ENCODE measurements at places on chromosomes 5 and 9.

- no peaks in the 10 kb centered on the region for H3K4me1 ChIP-seq
- H3K36me3 ChIP-seq, result no peaks in the 10 kb centered on the region
- no peak overlapping the region for H3K27ac ChIP-seq
- no peak for DNase-seq
- H3K27me3 ChIP-seq, result no peaks in the 10 kb centered on the region
These were observed 33.4 kb upstream of the CTSV start for GRCh38 chr9:97072285-97072776.

DNA sequence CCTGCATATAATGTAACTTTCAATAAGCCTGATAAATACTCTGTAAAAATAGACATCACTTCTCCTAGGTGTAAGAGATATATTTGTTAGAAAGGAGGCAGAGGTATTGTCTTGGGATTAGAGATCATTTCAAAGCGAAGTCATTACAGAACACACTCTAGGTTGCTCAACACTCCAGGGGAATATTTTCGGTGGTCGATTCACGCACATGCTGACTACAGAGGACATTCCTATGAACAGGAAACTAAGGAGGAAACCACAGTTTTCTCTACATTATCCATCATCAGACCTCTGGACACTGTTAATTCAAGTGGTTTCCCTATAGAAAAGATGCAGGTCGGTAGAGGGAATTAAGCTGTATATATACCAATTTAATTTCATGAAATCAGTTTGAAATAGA lies 370.0 kb downstream of the NDUFS4 start:
- H3K27ac ChIP-seq, result no peak overlapping the region
- no peak overlapping the region for H3K4me3 ChIP-seq
- H3K36me3 ChIP-seq, result no peaks in the 10 kb centered on the region
- H3K4me1 ChIP-seq, result no peaks in the 10 kb centered on the region
- H3K27me3 ChIP-seq, result no peaks in the 10 kb centered on the region
- no peak for DNase-seq

GRCh38 chr5:173972607-173972924 lies 16.4 kb upstream of the C5orf47 start:
- no peaks in the 10 kb centered on the region for H3K4me1 ChIP-seq
- no peaks in the 10 kb centered on the region for H3K36me3 ChIP-seq
- no peaks in the 10 kb centered on the region for H3K27me3 ChIP-seq
- H3K4me3 ChIP-seq, result peak overlapping the region; percentile 51

DNA sequence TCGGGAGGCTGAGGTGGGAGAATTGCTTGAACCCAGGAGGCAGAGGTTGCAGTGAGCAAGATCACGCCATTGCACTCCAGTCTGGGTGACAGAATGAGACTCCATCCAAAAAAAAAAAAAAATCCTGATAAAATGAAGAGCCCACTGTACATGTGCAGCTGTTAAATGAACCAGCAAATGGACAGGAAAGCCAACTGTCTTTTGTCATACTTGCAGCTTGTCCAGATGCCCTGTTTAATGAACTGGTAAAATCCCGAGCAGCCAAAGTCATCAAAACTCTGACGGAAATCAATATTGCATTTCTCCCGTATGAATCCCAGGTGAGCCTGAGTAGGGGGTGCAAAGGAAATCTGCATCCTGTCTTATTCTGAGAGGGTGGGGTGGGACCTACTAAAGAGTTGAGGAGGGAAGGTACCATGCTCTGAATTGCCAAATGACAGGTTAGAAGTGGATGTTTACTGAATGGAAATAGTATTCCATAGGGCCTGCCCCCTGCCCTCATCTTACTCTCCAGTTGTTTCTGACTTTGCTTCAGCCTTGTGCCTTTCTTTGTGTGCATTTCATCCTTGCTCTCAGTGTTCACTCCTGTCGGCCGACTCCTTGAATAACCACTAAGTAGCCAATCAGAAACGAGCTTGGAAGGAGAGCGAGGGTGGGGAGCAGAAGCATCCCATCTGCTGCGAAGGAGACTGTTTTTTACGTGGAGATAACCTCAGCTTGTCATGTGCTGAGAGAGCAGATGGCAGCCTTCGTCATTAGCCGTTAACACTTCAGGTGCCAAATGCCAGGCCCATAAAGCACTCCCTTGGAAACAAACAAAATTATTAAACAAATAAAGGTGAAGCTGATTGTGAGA lies 45.7 kb upstream of the CFAP157 start:
- H3K27me3 ChIP-seq, result no peaks in the 10 kb centered on the region
- no peak overlapping the region for H3K4me3 ChIP-seq
- no peak overlapping the region for H3K27ac ChIP-seq

- no peak for DNase-seq
- no peak overlapping the region for H3K4me3 ChIP-seq
- no peaks in the 10 kb centered on the region for H3K36me3 ChIP-seq
- no peak overlapping the region for H3K27ac ChIP-seq
- H3K27me3 ChIP-seq, result no peaks in the 10 kb centered on the region
These were observed 119.0 kb downstream of the TRIM32 start for GRCh38 chr9:116806075-116806474.

DNA sequence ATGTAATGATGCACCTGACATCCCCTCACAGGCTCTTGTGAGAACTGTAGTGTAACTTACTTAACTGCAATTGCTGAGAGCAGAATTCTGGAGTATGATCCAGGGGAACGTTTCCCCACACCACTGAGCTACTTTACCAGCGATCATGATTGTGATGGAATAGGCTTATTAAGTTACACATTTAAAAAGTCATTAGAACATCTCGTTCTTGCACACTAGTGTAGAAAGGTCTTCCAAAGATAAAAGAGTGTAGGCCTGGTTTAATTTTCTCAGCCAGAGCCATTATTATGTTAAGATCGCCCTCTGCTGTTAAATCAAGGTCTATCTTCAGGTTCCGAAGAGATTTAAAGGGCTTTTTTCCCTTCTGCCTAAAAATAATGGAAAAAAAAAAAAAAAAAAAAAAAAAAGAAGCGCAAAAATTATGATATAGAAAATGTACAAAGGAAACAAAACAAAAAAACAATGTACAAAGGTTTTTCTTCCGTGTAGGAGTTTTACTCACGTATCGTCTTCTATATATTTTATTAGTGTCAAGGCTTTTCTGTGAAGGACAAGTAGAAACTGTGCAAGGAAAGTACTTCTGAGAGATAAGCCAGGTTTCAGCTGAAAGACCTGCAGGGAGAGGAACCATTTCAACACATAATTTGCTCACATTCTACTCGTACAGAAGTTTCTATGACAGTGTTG lies 18.6 kb upstream of the MOB3B start:
- no peak overlapping the region for H3K27ac ChIP-seq
- no peak overlapping the region for H3K4me3 ChIP-seq
- H3K36me3 ChIP-seq, result no peaks in the 10 kb centered on the region
- H3K4me1 ChIP-seq, result no peaks in the 10 kb centered on the region
- H3K27me3 ChIP-seq, result no peaks in the 10 kb centered on the region
- DNase-seq, result no peak

GRCh38 chr5:119071561-119071995 lies 691 bp downstream of the DMXL1 start:
- peak overlapping the region; percentile 87 for H3K27ac ChIP-seq
- peak overlapping the region; percentile 97 for H3K4me3 ChIP-seq
- H3K4me1 ChIP-seq, result no peaks in the 10 kb centered on the region
- no peaks in the 10 kb centered on the region for H3K27me3 ChIP-seq
- no peaks in the 10 kb centered on the region for H3K36me3 ChIP-seq
- DNase-seq, result no peak

- no peaks in the 10 kb centered on the region for H3K4me1 ChIP-seq
- DNase-seq, result no peak
- peaks cover 18% of the 10 kb centered on the region for H3K27me3 ChIP-seq
- no peak overlapping the region for H3K27ac ChIP-seq
- H3K4me3 ChIP-seq, result no peak overlapping the region
These were observed 2.1 kb downstream of the FGD3 start for GRCh38 chr9:92949266-92949982.

- peaks cover 9% of the 10 kb centered on the region for H3K4me1 ChIP-seq
- no peak for DNase-seq
- H3K4me3 ChIP-seq, result no peak overlapping the region
- H3K27ac ChIP-seq, result no peak overlapping the region
These were observed 33.5 kb upstream of the UBAC1 start for GRCh38 chr9:135994501-135995192.

DNA sequence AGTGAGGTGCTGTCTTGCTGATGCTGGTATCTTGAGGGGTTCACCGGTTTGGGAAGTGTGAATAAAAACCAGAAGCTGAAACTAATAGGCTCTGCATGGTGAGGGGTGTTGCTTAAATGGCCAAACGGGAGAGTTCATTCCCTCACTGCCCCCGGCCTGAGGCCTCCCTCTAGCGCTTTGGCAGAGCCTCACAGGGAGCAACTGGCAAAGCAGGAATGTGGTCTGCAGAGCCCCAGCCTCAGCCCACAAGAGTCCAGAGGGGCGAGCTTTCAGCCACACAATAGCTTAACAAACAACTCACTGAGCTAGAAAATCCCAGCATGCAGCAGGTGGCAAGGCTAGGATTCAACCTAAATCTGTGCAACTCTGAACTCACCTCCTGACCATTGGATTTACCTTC lies 234.8 kb downstream of the MED10 start:
- no peaks in the 10 kb centered on the region for H3K4me1 ChIP-seq
- no peak for DNase-seq
- H3K36me3 ChIP-seq, result no peaks in the 10 kb centered on the region
- H3K27me3 ChIP-seq, result no peaks in the 10 kb centered on the region

DNA sequence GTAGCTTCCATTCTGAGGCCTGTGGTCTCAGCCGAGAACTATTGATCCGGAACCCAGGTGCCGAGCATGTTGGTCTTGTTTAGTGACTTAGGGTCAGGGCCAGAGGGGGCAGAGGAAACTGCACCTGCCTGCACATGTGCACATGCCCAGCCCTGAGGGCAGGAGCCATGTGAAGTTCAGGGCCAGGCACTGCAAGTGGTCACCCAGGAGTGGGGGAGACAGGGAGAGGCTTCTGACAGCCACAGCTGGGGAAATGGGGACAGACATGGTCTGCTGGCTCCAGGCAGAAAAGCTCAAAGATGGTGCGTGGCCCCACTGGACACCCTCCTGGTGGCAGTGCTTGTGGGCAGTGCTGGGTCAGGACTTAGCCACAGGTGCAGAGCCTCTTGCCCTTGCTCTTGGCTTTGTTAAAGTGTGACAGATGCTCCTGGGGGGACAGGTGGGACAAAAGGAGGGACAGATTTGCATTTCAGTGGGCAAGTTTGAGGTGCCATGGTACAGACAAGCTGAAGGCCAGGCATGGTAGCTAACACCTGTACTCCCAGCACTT lies 134.4 kb downstream of the CACNA1B start:
- H3K4me1 ChIP-seq, result no peaks in the 10 kb centered on the region
- DNase-seq, result no peak
- no peaks in the 10 kb centered on the region for H3K27me3 ChIP-seq
- H3K36me3 ChIP-seq, result no peaks in the 10 kb centered on the region
- no peak overlapping the region for H3K27ac ChIP-seq

DNA sequence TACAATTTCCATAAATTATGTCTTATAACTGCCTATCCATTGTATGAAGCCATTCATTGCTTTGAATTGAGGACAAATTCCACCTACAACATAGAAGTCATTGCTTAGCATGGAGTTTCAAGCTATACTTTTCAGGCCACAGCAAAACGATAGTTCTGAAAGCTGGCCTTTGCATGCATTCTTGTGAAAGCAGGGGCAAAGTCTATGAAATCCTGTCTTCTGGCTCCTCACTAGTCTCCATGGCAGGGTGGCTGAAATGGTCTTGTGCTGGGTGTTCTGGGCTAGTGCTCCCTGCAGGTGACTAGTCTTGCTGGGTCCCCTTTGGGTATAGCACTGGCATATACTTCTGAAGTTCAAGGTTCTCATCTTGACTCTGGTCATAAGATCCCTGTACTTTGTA lies 353.9 kb upstream of the ZNF608 start:
- no peaks in the 10 kb centered on the region for H3K36me3 ChIP-seq
- no peaks in the 10 kb centered on the region for H3K27me3 ChIP-seq
- H3K27ac ChIP-seq, result no peak overlapping the region
- no peaks in the 10 kb centered on the region for H3K4me1 ChIP-seq
- no peak overlapping the region for H3K4me3 ChIP-seq
- no peak for DNase-seq

DNA sequence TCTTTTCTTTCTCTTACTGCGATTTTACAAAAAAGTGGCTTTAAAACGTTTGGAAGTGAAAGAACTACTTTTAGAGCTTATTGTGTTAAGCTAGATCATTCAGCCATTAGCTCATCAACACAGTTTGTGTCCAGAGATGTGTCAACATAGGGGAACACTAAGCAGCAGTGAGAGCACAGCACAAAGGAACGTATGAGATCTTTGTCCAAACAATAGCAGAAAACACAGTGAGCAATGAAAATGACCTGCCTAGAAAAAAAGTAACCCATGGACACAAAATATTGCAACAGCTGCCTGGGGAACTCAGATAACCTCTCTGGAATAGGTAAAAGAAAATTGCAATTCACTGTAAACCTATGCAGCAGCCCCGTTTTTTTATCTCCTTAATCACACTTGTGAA lies 372.5 kb downstream of the ARHGEF28 start:
- no peak overlapping the region for H3K4me3 ChIP-seq
- no peaks in the 10 kb centered on the region for H3K27me3 ChIP-seq
- H3K4me1 ChIP-seq, result no peaks in the 10 kb centered on the region
- no peaks in the 10 kb centered on the region for H3K36me3 ChIP-seq
- H3K27ac ChIP-seq, result no peak overlapping the region

DNA sequence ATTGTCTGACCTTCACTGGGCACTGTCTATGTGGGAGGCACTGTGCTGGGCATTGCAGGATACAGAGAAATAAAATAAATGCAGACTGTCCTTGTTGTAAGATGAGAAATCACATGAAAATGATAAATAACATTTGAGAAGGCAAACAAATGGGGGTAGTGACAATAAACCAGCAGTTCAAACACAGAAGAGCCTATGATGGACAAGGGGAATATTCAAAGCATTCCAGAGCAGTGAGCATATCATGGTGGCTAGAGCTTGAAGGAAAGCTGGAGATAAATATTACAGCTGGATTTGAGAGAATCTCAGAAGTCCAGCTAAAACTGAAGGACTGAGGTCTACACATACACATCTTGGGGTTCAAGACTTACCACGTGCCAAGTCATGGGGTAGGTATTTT lies 209.9 kb downstream of the ASTN2 start:
- peak; percentile 8 for DNase-seq
- H3K27me3 ChIP-seq, result no peaks in the 10 kb centered on the region
- no peaks in the 10 kb centered on the region for H3K36me3 ChIP-seq
- H3K4me3 ChIP-seq, result no peak overlapping the region
- H3K4me1 ChIP-seq, result no peaks in the 10 kb centered on the region
- no peak overlapping the region for H3K27ac ChIP-seq

DNA sequence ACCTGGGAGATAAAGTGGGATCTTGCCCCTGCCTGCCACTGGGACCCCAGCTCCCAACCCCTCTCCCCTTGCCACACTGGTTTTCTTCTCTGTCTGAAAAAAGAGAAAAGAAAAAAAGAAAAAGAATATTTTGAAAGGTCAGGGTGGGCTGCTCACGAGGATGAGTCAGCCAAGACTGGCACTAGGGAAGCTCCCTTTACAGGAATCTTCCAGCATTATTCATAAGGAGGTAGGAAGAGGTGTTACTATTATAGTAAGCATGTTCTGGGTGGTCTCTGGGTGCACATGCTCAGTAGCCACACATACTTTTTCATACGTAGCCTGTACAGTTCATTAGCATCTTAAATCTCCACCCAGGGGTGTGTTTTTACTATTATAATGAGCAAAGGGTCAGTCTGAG lies 46.8 kb upstream of the HAND1 start:
- no peak overlapping the region for H3K27ac ChIP-seq
- no peaks in the 10 kb centered on the region for H3K4me1 ChIP-seq

- no peaks in the 10 kb centered on the region for H3K27me3 ChIP-seq
- no peak for DNase-seq
- no peak overlapping the region for H3K27ac ChIP-seq
These were observed 222.4 kb upstream of the PANK3 start for GRCh38 chr5:168801567-168801966.

GRCh38 chr5:174625591-174626350 lies 98.6 kb upstream of the MSX2 start:
- H3K27me3 ChIP-seq, result no peaks in the 10 kb centered on the region
- H3K27ac ChIP-seq, result no peak overlapping the region
- H3K36me3 ChIP-seq, result no peaks in the 10 kb centered on the region
- DNase-seq, result peak; percentile 22
